Muscle of leg (tissue), 16 donors: ENCODE measurements at places on chromosomes 3 and 15. TPM values are rescaled to one million over a fixed set of nuclear protein-coding genes. Genes with fewer than 3 reads are reported as not detected.

The GPR62 gene
- total RNA-seq: 0.13 TPM

The GLT8D1 gene
- 87.7 TPM for total RNA-seq

The CX3CR1 gene
- total RNA-seq: 1.5 TPM

The CCR3 gene
- not detected for total RNA-seq

The DOCK3 gene
- total RNA-seq: 0.18 TPM

DNA sequence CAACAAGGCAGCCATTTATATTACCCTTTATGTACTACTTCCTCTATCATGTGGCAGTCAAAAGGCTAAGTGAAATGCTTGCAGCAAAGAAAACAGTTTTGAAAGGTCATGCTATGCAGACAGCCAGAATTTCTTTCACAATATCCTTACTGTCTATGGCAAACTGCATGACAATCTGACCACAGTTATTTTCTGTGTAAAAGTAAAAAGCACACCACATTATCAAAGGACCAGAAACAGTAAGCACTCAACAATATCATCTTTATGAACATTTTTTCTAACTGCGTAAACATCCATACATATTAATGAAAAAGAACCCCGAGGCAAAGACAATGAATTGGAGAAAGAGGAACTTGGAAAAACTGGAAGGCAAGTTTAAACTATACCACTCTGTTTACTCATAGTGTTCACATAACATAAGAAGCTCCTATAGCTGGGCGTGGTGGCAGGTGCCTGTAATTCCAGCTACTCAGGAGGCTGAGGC, 47.9 kb downstream of the PIK3CB start:
- peak; percentile 51 for DNase-seq

GRCh38 chr3:190116551-190117067, 4.1 kb downstream of the P3H2 start:
- no peak for DNase-seq

- no peak for DNase-seq
These were observed 41.0 kb upstream of the IREB2 start for GRCh38 chr15:78396976-78397375.

DNA sequence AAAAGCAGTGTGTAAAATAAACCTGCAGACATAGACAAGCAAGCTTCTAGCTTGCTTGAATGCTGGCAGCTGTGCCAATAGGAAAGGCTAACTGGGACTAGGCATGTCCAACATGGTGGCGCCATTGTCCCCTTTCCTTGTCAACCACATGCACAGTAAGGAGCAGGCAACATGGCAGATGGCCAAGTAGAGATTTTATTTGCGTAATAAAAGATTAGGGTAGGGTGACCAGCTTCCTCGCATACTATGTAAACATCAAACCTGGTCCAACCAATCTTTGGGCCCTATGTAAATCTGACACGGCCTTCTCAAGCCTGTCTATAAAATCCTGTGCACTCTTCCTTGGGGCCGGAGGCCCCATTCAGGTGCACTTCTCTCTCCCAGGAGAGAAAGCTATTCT, 575.4 kb upstream of the GOLIM4 start:
- no peak for DNase-seq

GRCh38 chr3:146072824-146073223, 88.2 kb downstream of the PLOD2 start:
- DNase-seq: no peak

DNA sequence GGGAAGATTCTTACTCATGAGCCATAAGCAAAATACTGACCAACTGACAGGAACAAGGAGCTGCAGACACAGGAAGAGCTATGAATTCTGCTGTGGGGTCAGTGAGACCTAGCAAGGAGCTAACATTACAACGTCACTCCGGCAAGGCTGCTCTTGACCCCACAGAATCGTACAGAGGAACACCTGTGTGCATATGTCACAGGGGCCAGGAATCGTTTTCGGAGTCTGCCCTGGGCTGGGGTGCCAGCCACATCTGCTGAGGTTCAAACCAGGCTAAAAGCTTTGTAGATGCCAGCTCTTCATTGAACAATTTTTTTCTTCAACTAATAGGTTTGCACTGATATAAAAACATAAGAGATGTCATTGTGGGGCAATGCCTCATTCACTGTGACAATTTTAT, 82.6 kb downstream of the LRRK1 start:
- DNase-seq: no peak

- DNase-seq: no peak
These were observed 14.9 kb downstream of the ATXN7 start for GRCh38 chr3:63878394-63879060.

GRCh38 chr3:51295625-51296024, 89.5 kb upstream of the MANF start:
- no peak for DNase-seq

DNA sequence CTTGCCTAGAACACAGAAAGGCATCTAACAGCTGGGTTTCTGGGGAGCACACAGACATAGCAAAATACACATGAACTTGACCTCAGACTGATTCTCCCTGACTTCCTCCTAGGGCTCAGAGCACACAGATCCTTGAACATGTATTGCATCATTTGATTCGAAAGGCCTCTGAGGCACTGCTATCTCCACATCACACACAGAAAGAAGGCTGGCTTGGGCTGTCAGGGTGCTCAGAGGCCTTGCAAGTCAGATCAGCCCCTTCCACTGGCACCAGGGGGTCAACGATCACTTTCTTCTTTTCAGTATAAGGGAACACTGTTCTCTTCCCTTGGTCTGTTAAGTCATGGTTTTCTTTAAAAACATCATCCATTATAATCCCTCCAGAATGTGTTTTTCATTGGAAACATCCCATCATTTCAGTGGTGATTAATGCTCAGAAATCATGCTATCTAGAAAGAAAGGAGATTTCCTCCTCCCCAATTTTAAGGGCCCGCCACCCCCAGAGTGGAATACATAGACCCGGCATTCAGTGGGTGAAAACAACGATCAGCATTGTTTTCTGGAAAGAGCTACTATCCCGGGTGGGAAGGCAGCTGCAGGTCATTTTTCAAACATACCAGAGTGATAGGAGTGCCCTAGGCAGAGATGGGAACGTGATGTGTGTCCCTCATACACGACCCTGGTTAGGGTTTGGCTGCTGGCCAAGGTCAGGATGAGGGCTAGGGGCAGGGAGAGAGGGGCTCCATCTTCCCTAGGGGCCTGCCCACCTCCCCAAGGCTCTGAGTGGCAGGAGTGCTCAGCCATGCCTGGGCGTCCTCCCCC, 253.3 kb upstream of the LYSMD4 start:
- DNase-seq: peak; percentile 36
